Right ventricle myocardium superior (tissue), 1 donor: ENCODE measurements at places on chromosomes 3 and 15.

GRCh38 chr15:68888419-68888818 lies 41.9 kb upstream of the SPESP1 start:
- no peak for DNase-seq

- peak; percentile 89 for DNase-seq
Observed at GRCh38 chr3:31532587-31533168, at the start of gene STT3B. Gene STT3B, plus strand, starts transcription at chr3:31532925. Its CDS starts 74 bp downstream, at chr3:31532999.

DNA sequence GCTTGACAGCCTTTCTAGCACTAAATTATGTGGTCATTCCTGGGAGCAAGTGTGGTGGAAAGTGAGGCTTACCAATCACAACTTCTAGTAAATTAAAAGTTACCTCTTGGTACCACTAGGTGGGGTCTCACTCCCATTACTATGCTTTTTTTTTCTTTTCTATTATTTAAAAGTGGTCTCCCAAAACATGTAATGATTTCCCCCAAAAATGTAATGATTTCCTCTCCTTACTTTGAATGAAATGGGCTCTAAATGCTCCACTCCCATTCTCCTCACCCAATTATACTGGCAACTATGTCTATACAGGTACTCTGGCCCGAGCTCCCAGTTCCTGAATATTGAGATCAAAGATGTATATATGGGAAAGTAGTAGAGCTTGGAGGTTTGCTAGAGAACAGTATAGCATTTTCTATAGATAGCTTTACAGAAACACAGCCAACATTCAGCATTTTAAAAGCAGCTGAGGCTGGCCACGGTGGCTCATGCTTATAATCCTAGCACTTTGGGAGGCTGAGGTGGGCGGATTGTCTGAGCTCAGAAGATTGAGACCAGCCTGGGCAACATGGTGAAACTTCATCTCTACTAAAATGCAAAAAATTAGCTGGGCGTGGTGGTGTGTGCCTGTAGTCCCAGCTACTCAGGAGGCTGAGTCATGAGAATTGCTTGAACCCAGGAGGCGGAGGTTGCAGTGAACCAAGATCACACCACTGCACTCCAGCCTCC lies 70.9 kb downstream of the DCUN1D1 start:
- no peak for DNase-seq

GRCh38 chr3:159200176-159200575 lies 398.3 kb downstream of the MFSD1 start:
- no peak for DNase-seq

- DNase-seq = no peak
Observed at GRCh38 chr3:30986551-30986950, 92.1 kb upstream of the GADL1 start.

GRCh38 chr3:172317481-172317880 lies 130.8 kb downstream of the GHSR start:
- no peak for DNase-seq

DNA sequence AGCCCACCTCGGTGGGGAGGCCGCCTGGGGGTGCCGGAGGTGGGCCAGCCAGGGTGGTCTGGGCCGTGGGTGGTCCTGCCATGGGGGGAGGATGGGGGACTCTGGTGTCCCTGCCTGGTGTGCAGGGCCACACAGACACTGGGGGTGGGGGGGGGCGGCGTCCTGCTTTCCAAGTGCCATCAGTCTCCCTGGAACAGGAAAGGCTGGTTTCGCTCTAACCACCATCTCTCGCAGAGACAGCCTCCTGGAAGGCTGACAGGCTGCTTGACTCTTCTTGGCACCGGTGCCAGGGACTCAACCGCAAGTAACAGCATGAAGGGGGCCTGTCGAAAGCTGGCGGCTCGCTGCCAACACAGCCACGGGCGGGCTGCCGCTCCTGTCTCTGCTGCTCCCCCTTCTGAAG lies 40.3 kb downstream of the RGMA start:
- no peak for DNase-seq

DNA sequence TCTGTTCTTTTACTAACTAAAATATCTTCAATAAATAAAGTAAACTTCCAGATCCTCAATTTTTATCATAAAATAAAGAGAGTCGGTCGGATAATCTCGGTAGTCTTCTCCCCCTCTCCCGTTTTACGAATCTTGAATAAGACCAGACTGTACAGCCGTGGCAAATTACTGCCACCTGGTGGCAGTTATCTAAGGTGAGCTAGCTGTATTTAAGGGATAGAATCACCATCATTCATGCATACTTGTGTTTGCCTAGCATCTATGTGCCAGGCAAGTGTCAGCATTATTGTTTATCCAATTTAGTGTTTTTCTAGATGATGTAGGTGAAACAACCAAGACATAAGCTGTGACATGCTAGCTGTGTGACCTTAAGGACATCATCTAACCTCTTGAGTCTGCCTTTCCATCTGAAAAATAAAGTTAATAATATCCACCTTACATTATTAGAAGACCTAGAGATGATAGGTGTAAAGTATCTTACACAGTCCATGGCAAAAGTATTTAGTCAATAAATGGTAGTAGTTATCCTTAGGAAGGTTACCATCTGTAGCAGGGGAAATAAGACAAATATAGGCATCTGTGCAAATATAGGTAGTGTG lies 21.3 kb downstream of the DUT start:
- no peak for DNase-seq

GRCh38 chr3:112739252-112739965 lies 98.5 kb upstream of the CCDC80 start:
- DNase-seq = no peak

GRCh38 chr3:100089812-100090668 lies 24.3 kb downstream of the FILIP1L start:
- no peak for DNase-seq
